ENCODE measurements at places on chromosomes 13 and 19.

DNA sequence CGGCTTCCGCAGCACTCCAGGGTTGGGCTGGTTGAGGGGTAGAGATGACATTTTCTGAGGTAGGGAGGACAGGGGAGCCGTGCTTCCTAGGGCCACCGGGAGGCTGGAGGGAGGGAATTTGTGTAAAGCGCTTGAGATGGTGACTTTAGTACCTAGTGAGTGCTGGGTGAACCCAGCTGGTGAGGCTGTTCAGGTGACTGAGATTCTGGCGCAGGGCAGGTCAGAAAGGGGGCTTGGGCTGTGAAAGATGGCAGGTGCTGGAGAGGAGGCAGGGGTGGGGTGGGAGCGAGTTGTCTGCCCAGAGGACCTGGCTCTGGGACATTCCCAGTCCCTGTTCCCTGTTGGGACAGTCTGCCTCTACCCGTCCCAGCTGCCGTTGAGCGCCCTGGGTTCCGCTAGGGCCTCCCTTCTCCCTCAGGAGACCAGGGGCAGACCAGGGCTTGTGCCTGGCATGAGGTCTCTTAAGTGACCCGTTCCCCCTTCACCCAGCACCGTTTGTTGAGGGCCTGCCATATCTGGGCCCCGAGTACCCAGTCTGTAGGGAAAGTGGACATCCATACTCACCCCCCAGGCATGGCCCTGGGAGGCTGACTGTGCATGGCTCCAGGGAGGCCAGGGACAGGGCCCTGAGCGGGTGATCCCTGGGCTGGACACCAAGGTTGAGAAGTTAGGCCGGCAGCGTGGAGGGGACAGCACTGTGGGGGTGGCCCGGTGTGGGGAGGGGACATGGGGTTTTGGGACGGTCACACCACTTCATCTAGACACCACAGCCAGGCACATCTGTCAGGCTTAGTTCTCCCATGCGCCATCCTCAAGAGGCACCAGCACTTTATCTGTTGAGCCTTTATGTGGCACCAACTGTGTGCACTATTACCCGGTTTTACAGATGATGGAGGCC is 5.0 kb downstream of the PTOV1 start:
- DNase-seq = no peak

DNA sequence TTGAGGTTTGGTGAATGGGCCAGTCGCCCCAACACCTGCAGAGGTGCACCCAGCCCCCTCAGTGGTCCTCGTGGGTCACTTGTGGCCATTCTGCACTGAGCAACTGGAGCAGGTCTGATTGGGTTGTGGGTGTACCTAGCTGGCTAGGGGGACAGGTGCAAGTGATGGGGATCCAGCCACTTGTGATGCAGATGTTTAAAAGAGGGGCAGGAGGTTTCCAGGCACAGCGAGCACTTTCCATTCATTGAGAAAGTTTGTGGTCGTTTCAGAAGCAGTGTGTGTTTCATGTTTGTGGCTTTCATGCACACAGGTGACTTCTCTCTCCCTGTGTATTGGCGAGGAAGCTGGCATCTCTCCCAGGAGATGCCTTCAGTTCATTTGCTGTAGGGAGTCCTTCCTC is 34.7 kb downstream of the TSSK6 start:
- no peak for DNase-seq

DNA sequence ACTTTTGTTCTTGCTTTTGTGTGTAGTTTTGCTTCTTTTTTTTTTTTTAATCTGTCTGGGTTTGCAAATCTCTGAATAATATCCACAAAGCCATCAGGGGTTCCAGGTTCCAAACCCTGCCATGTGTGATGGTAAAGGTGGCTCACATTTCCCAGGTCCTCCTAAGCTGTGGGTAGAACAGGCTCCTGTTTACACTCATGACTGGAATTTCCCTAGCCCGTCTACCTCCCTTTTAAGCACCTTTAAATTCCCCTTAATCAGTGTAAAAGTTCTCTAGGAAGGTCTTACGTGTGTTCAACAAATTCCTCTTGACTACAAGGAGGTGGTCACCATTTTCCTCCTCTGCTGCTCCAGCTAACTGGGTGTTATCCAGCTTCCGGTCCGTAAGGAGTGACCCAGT is 62.8 kb downstream of the EFNB2 start:
- DNase-seq = no peak

DNA sequence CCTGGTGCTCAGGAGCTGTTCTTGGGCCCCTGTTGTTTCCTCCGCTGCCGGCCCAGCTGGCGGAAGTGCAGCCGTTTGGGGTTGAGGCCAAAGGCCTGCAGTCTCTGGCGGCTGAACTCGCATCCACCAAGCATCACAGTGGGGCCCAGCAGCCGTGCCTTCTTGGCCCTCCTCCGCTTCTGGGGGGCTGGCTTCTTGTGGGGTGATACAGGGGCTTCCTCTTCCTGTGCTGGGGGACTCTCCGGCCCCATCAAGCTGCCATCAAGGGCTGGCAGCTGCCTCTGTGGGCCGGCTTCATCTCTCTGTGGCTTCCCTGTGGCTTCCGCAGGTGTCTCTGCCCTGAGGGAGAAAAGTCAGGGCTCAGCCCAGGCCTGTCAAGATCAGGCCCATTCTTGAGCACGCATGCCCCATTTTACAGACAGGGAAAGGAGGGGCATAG is 10.3 kb downstream of the ATG4D start:
- peak; percentile 31 for DNase-seq

GRCh38 chr13:35448465-35448864 is 28.0 kb downstream of the MAB21L1 start:
- DNase-seq = no peak

DNA sequence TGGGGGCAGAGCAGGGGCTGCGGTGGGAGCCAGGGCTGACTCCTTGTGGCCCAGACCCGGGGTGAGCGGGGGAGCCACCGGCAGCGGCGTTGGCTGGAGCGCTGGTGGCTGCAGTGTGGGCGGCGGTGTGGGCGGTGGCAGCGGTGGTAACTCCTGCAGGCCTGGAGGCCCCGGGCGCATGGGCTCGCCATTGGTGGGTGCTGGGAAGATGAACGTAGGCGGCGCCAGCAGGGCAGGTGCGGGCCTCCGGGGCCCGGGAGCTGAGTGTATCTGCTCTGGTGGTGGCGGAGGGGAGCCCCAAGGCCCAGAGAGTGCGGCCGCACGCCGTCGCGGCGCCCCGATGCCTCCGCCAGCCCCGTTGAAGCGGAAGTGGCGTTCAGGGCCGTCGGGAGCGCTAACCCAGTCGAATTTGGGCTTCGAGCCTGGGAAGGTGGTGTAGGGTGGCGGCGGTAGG is 2.0 kb downstream of the GGN start:
- DNase-seq = no peak

DNA sequence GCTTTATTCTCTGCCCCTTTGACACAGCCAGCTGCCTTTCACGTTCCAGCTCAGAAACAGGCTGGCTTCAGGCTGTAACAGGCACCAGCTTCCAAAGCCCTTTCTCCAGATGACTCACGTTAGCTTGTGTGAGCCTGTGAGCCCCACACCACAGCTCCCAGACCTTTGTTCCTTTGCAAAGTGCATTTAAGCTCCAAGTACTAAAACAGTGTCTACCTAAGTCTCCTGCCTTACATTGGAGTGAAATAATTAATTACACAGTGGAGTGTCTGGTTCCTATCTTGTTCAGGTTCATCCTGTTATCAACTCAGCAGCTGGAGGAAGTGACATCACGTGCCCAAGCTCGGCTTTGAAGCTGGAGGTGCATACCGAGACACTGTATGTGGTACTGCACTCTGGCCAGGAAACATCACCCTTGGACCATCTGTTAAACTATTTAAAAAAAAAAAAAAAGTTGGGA is 475.8 kb downstream of the FOXO1 start:
- peak; percentile 67 for DNase-seq

DNA sequence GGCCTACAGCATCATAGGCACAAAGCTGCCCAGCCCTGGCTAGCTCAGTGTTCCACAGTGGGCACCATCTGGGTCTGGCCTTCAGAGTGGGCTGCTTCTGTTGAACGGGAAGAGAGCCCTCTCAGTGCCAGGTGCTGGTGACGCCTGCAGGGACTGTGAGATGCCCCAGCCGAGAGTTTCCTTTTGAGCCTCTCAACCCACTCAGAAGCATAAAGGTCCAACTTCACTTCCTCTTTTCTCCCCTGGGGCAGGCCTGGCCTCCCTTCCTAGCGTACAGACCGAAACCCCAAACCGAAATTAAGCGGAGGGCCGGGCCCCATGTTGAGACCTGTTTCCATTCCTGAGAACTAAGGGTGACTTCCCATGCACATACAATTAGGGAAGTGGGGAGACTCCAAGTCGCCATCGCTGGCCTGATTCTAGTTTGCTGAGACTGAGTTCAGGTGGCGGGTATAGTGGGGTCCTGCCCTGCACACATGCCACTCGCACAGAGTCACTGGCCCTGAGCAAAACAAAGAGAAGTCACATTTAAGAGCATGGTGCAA is 6.9 kb downstream of the RAB8A start:
- DNase-seq = peak; percentile 58

- DNase-seq = no peak
Measured at GRCh38 chr13:95033890-95034289, 267.4 kb downstream of the ABCC4 start.

GRCh38 chr19:17304386-17305215 is 1.1 kb upstream of the MRPL34 start:
- DNase-seq = no peak

- DNase-seq = no peak
Measured at GRCh38 chr13:41203810-41204209, 9.4 kb upstream of the KBTBD7 start.

- no peak for DNase-seq
Measured at GRCh38 chr13:108929532-108930206, 300.3 kb downstream of the MYO16 start.

- no peak for DNase-seq
Measured at GRCh38 chr13:98289339-98289945, 112.4 kb upstream of the RNF113B start.

GRCh38 chr13:106480351-106480910 is 55.0 kb downstream of the EFNB2 start:
- no peak for DNase-seq

GRCh38 chr13:44206434-44206833 is 167.2 kb upstream of the SERP2 start:
- DNase-seq = no peak

DNA sequence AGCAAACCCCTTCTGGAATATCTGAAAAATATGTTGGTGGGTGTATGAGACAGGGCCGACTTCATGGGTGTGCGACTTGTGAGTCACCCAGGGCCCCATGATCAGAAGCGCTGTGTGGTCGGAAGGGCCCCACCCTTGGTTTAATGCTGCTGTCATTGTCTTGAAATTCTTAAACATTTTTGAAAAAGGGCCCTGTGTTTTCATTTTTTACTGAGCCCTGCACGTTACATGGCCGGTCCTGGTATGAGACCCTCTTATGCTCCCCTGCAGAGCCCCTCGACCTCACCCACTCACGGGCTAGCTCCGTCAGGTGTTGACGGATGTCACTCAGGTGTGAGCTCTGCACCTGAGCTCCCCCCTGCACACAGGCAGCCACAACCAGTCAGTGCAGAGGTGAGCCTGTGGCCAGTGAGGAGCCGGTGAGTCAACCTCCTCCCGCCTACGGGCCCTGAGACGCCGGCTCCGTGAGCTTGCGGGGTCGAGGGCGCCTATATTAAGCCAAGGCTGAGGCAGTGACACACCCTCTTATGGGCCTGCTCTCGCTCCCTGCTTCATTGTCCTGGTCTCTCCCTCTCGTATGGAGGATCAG is 27.7 kb downstream of the GADD45B start:
- peak; percentile 69 for DNase-seq

GRCh38 chr13:87779426-87779825 is 108.3 kb downstream of the SLITRK5 start:
- DNase-seq = no peak

GRCh38 chr13:27261396-27261795 is 9.2 kb upstream of the RASL11A start:
- no peak for DNase-seq

DNA sequence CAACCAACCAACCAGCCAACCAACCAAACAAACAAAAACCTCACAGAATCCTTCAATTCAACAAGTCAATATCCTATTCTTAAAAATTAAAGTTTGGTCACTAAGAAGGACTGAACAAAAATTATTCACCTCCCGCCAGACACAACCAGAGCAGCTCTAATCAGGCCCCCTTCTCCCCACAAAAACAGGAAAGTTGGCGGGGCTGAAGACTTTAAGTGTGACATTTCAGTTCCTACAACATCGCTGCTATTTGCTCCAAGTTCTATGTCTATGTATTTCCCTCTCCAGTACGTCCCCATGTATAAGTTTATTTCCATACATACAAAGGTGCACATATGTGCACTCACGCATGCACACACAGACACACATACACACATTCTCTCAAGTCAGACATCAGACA is 32.8 kb upstream of the STK24 start:
- DNase-seq = no peak

GRCh38 chr19:48588670-48589401 is 17.7 kb upstream of the SPACA4 start:
- DNase-seq = peak; percentile 87

- DNase-seq = peak; percentile 68
Measured at GRCh38 chr19:51660975-51661600, 14.5 kb upstream of the SIGLEC14 start.

DNA sequence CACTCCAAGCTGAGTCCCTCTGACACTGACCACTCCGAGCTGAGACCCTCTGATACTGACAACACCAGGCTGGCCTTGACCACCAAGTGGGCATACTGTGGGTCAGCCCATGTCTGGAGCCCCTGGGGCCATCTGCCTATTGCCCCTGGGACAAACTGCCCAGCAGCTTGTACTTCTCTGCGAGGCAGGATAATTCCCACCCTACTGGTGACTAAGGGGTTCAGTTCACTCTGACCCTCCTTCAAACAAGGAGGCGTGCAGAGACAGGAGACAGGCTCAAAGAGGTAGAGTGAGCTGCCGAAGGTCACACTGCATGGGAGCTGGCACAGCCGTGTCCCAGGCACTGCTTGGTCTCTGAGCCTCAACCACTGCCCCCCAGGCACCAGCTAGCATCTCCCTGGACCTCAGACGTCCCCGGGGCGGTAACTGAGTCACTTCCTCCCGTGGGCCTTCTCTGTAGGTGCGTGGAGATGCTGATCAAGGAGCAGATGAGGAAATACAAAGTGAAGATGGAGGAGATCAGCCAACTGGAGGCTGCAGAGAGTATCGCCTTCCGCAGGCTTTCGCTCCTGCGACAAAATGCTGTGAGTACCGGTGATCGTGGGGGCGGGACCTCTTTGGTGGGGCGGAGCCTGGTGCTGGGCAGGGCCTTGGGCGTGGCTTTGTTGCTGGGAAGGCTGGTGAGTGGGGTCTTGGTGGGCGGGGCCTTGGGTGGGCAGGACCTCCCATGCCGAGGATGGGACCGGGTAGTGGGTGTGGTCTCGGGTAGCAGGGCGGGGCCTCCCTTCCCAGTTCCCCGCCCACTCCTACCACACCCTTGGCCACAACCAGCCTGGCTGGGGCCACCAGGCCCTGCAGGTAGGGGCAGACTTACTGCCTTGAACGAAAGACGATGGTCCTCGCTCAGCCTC is 5.8 kb upstream of the USE1 start:
- DNase-seq = peak; percentile 42

DNA sequence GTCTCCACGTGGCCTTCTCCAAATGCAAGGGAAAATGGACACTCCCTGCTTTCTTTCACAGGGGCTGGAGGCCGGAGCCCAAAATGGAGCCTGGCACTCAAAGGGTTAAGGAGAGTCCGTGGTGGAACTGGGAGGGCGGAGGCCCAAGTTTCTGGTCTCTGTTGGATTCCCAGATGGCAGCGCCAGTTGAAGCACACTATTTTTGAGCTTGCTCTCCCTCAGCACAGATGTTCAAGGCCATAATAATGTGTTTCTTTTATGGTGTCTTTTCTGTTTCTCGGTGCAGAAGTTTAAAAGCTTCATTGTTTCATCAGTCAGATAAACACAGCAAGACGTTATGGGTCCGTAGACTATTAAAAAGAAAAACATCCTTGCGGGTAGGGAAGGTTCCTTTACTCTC is 67.6 kb downstream of the TNFRSF19 start:
- DNase-seq = no peak

GRCh38 chr19:42108527-42109389 is 23.5 kb downstream of the POU2F2 start:
- DNase-seq = peak; percentile 92
